ENCODE measurements at places on chromosomes 5 and 9. TPM values are rescaled to one million over a fixed set of nuclear protein-coding genes. Genes with fewer than 3 reads are reported as not detected.

N4BP3 gene
- total RNA-seq = 3.1 TPM

FOXD4L5 gene
- not detected for total RNA-seq

PCDHGA2 gene
- 0.72 TPM for total RNA-seq

CCL27 gene
- not detected for total RNA-seq

DNA sequence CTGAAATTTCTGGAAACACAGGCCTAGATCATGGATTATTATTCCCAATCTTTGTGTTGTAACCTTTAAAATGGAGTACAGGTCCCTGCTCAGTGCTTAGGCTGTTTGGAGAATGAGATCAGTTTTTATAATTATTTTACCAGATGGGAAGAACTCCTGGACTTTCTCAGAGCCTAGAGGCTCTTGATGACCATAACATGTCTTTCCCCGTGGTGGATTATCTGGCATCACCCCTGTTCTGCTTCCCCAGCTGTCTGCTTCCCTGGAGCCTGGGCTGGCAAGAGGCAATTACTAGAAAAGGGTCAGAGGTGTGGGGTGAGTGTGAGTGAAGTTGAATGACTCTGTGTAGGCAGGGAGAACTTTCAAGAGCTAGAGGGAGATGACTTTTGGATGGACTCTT, 143.0 kb downstream of the CARTPT start:
- DNase-seq = no peak

GRCh38 chr9:108291586-108291932, 564.2 kb downstream of the ACTL7B start:
- DNase-seq = no peak

- no peak for DNase-seq
Measured at GRCh38 chr9:88809355-88810161, 181.7 kb upstream of the S1PR3 start.

GRCh38 chr9:95138474-95138873, 179.0 kb downstream of the FANCC start:
- no peak for DNase-seq

DNA sequence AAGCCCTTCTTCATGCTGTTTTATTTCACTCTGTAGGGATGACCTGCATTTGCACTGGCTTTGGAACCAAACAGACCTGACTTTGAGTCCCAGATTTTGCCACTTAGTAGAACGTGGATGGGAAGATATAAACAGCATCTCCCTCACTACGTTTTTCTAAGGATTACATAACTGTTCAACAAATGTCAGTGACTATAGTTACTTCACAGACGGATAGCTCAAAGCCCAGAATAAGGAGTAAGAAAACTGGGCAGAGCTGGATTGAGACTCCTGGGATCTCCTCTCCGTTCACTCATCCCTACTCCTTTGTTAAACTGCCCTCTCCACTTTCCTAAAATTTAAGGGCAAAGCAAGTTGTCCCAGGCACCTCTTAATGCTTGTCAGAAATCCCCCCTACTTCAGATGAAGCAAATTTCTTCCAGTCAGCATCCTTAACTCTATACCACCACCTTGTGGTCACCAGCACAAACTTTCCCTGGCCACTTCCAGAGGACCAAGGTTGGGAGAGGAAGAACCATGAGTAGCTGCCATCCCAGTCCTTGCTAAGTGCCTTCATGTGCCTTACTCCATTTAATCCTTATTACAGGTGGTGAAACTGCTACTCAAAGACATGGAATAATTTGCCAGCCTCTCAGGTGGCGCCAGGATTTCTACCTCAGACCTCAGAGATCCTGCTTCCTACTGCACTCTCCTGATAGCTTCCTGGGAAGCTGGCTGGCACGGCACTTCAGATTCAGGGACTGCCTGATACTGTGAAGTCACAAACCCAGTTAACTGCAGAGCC, 38.4 kb downstream of the EGR1 start:
- no peak for DNase-seq

GRCh38 chr9:124297915-124298645, 40.3 kb downstream of the NEK6 start:
- no peak for DNase-seq

- DNase-seq = no peak
Measured at GRCh38 chr5:1753490-1753889, 46.1 kb downstream of the MRPL36 start.

- DNase-seq = no peak
Measured at GRCh38 chr5:158351485-158352125, 492.7 kb upstream of the CLINT1 start.

- no peak for DNase-seq
Measured at GRCh38 chr5:141992349-141992963, 20.4 kb downstream of the GNPDA1 start.

DNA sequence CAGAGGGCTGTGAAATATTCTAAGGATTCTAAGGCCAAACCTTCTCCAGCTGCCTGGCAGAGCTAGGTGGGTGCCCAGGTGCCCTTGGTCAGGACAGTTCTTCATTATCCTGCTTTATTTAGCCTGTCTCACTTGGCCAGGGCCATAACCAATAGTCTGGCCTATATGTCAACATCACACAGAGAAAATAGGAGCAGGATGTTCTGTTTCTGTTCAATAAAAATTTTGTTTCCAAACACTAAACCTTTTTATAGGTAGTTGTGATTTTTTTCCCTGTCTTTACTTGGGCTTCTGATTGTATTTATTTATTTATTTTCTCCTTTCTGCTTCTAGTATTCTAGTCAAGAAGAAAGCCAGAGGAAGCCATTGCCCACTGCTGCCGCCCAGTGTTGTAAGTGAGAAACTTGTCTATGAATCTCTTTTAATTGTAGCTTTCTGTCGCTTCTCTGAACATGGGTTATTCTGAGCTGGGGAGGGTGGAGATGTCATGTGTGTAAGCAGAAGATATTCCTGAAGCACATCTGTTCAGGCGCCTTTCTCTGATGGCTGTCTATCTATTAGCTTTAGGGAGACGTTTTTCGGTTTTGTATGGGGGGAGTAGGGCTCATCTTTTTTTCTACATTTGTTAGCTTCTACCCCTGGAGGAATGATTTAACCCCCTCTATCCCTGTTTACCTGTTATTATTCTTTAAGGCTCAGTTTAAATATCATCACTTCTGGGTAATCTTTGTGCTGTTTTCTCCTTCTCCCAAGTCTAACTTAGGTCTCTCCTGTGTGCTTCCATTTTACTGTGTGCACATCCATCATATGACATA, 97.1 kb downstream of the UNC13B start:
- DNase-seq = no peak

- no peak for DNase-seq
Measured at GRCh38 chr9:97367729-97368128, 44.2 kb upstream of the TDRD7 start.

DNA sequence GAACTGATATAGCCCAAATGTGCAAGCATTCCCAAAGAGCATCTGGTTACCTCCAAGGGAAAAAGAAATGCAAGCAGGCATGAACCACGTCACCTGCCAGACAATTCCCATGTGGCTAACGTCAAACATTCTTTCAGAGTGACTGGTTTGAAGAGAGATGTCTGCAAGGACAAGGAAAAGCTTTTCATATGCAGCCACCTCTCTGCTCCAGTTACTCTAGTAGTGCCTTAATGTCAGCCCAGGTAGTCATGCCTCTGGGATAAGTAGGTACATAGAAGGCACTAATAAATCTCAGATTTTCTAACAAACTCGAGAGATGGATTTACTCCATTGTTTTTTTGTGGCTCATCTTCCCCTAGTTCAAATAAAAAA, 96.8 kb upstream of the IFNK start:
- peak; percentile 62 for DNase-seq

DNA sequence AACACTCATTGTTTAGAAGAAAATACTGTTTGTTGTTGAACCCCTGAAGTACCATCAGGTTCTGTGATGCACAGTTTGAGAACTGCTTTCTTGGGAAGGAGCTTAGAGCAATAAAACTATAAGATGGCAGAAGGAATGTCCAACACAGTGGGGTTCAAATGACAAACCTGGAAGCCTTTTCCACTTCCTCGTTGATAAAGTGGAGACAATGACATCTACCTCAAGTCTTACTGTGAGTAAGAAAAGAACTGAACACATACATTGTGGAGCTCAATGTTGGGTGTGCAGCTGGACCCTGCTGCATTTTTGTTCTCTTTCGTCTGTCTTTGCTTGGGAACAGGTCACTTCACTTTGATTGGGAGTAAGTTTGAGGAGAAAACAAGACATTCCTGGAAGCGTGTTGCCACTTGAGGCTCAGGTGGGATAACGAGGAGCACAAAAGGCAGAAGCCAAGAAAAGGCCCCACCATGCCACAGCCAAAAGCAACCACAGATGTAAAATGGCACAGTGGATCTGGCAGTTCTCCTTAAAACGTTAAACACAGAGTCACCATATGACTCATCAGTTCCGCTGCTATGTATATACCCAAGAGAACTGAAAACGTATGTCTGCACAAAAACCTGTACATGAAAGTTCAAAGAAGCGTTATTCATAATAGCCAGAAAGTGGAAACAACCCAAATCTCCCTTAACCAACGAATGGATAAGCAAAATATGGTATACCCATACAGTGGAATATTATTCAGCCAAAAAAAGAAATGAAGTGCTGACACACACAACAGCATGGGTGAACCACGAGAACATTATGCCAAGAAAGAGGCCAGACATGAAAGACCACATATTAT, 42.9 kb upstream of the SUB1 start:
- no peak for DNase-seq

DNA sequence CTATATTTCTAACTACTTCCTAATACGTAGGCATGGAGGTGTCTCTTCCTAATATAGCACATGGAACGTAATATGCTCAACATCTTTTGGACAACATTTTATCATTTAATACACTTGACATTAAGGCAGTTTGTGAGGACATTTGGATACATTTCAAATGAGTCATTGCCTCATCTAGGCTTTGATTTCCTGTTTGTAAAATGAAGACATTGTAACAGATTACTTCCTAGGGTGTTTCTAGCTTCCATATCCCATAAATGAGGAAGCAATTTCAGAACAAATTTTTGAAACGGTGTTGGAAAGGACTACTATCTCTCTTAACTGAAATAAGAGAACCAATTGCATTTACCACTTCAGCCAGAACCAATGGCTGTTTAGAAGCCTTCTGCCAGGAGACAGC, 38.7 kb downstream of the SLC28A3 start:
- DNase-seq = no peak

DNA sequence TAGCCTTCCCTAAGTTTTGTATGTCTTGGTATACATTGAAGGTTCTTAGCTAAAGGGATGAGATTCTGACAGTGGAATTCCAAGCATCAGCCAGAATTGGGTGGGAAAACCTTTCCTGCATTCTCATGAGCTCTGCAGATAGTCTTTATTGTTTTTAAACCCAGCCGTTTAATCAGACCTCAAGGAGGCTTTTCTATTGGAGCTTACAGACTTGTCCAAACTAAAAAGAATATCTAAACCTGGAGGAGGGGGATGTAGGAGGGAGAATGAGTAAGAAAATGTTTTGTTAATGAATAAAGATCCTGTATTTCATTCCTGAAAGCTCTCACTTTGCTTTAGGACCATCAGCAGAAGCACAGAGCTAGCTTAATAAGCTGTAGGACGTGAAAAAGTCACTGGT, 41.7 kb downstream of the EBF1 start:
- no peak for DNase-seq

GRCh38 chr5:97363577-97363976, 180.5 kb upstream of the RIOK2 start:
- no peak for DNase-seq
